ENCODE measurements at places on chromosomes 2 and 18.

- no peak for DNase-seq
Measured at GRCh38 chr2:49167131-49167530, 12.8 kb upstream of the FSHR start.

DNA sequence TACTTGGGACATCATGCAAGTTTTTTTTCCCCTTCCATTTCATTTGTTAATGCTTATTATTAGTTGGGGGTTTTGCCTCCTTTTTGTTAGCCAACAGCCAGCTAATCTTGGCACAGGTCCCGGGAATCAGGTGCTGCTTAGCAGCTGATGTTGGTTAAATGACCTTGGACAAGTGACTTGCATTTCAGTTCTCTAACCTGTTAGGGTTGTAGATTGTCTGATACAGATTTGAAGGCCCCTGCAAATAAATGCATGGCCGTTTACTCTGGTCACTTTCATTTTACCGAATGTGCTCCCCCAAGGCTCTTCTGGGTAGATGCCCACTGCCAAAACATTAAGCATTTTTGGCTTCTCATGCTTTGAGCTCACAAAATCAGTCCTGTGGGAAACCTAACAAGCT lies 120.9 kb downstream of the SPTBN1 start:
- no peak for DNase-seq

DNA sequence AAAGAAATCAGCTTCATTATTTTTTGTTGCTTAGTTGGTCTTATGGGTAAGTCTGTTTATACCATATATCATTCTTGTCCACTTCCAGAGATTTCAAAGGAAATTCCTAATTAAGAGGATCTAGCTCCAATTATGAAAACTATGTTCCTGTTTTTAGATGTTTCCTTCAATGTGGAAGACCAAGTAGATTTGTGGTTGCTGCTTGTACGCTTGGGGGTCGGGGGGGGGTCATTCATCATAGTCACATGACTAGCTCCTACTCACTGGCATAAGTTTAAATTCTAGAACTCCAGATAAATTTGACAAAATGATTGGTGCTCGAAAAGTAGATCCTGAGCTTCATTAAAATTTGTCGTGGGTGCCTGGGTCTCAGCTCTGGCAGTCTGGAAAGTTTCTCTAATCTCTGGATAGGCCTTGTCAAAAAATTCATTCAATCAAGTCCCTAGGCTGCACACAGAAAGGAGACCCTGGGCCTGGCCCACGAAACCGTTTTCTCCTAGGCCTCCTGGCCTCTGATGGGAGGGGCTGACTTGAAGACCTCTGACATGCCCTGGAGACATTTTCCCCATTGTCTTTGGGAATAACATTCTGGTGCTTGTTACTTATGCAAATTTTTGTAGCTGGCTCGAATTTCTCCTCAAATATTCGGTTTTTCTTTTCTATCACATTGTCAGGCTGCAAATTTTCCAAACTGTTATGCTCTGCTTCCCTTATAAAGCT lies 62.5 kb downstream of the MEP1B start:
- DNase-seq, result no peak

GRCh38 chr2:171167352-171167997 lies 6.8 kb upstream of the TLK1 start:
- DNase-seq, result no peak

- DNase-seq, result no peak
Measured at GRCh38 chr2:66567729-66568128, 132.8 kb downstream of the MEIS1 start.

- DNase-seq, result no peak
Measured at GRCh38 chr18:32032609-32033008, 14.0 kb downstream of the RNF125 start.

DNA sequence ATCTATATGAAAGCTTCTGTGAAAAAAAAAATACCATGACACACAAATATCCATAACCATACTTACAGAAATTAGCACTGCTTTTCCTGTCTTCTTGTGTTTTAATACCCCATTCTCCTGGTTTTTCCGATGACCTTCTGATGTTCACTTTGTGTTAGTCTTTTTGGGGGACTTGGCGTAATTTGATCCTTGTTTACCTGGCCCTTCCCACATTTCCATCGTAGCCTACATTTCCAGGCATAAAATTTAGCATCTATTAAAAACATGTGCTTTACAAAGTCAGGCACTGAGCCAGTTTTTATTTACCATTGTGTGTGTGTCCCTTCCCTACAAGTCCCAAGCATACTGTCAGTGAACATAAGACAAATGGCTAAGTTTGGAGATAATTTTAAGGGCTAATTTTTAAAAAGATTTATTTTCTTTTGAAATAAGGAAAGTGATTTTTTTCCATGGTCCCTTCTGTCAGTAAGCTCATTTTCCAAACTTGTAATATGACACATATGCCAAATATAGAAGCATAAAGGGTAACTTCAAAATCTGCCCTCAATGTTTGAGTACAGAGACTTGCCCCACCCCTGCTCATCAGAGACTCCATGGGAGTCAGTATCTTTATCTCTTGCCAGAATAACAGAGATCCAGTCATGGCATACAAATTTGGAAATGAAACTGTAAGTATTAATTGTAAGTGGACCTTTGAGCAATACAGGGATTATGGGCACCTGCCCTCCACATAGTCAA lies 27.3 kb downstream of the SESTD1 start:
- no peak for DNase-seq

DNA sequence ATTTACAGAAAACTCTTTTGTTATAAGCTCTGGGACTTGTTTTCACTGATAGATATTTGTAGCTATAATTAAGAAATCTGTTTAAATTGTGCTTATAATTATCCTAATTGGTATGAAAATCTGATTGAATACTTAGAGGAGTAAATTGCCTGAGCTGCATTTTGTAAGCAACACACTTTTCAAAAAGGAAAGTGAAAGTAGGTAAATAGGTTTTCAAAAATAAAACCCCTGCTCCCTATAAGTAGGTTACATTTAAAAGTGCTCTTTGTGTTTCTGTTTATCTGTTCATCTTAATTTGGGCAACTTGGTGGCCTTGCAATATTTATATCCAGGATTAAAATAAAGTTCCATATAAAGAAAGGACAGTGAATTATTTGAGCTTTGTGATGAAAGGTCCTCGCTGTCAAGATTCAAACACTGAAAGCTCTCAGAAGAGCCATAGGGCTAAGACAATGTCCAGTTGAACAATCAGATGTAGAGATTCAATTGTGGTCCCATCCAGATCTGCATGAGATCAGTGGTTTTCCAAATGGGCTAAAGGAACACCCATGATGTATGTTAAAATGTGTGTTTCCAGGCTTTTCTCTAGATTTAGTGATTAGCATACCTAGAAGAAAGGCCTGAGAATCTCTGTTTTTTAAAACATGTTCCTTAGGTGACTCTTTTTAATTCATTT lies 371.6 kb downstream of the RPRM start:
- no peak for DNase-seq

DNA sequence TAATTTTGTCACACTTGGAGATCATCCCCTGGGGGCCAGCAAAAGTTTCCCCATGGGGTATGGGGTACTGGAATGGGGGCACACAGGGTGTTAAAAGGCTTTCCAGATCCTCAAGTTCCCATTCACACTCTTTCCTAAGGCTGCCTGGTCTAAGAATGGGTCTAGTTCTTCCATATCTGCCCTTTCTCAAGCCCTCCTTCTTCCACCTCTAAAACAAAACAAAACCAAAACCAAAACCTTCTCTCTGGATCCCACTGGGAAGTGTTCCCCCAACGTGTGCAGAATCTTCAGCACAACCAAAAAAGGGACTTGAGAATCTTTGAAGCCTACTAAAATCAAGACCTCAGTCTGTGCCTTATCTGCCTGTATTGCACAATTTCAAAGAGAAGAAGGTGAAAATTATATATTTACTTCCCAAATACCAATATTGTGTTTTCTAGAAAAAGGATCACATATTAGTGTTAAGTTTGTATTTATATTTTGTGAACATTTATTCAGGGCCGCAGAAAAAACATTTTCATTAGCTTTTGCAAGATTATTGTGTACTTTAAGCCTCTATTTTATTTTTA lies 207.2 kb upstream of the TCF4 start:
- no peak for DNase-seq

DNA sequence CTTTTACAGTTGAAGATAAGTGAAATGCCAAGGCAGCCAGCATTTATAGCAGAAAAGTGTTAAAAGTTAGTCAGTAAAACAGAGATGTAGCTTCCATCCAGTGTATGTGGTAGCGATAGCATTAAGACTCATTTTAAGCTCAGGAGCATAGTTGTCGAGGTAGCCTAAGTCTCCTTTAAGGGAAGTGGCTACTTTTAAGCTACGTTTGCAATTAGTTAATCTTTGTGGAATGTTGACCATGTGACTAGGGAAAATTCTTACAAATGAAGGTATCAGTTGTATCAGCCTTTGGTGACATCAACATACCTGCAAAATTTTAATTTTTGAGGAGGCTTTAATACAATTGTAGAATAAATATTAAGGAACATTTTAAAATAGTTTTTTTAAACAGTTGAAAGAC lies 61.9 kb downstream of the LHCGR start:
- no peak for DNase-seq

- DNase-seq, result no peak
Measured at GRCh38 chr2:12338946-12339697, 377.6 kb upstream of the TRIB2 start.

DNA sequence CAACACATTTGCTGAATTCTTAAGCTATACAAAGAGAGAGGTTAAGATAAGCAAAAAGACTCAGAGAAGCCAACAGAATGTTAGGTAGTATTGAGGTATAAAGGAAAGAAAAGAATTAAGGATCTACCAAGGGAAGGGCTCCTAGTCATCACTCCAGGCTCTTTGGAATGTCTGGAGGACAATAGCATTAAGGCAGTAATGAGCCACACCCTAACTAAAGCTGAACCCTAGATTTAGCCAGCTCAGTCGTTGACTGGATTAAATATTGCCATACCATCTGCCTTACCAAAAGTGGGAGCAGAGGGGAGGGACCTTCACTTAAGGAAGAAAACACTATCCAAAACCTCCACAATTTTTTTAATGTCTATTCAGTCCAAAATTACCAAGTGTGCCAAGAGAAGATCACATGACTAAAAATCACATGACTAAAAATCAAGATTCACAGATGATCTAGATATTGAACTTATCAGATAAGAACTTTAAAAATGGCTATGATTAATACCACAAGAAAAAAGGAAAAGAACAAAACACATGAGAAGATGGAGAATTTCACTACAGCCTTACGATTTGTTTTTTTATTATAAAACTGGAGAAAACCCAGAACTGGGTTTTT lies 59.7 kb downstream of the EXOC6B start:
- DNase-seq, result no peak

- DNase-seq, result no peak
Measured at GRCh38 chr2:134416637-134417036, 162.8 kb downstream of the MGAT5 start.

GRCh38 chr2:125853626-125854025 lies 802.3 kb upstream of the GYPC start:
- no peak for DNase-seq

- DNase-seq, result no peak
Measured at GRCh38 chr2:37529830-37530415, 141.5 kb downstream of the CDC42EP3 start.

DNA sequence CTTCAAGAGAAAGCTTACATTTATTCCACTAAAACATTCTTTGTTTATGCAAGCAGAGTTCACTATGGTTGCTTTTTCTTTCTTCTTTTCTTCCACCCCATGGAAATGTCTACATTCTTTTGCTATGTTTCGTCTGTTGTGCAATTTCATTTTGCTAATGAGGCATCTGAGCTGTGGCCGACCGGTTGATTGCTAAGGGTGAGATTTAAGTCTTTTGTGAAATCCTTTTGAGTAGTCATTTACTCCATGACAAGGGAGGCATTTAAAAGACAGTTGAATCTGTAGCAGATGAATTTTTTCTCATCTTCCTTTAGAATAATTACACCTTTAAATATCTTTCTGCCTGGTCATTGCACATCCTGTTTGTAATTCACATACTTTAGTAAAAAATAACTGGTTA lies 324.1 kb upstream of the THUMPD2 start:
- no peak for DNase-seq

DNA sequence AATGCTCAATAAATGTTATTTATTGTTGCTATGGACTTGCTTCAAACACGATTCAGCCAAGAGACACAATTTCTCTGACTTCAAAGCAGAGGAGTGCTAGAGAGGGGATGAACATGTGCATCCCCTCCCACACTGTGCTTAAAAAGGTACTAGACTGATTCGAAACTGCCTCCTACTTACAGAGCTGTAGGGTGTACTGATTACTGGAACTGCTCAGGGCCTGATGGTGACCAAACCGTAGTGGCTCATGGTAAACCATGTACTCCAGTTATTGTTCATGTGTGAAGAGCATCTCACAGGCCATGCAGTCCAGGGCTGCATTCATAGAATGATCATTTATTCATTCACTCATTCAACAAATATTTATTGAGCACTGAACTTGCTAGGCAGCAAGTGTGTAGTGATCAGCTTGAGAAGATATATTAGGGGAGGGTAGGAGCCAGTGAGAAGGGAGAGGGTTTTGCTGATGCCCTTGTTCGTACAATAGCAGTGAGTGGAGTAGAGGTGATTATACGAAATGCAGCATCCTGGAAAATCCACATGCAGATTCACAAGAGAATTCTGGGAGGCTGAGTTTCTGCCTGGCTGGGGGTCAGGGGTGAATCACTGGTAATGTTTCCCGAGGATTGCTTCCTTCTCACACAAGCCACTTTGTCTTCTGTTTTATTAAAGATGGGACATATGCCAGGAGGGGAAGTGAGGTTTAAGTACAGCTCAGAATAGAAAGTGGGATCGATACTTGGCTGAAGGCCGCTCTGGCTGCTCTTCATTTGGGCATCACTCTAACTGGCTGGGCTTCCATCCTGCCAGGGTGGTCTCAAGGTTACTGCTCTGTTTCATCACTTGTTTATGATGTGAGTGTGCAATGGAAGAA lies 245.4 kb downstream of the RAD51AP2 start:
- DNase-seq, result no peak

DNA sequence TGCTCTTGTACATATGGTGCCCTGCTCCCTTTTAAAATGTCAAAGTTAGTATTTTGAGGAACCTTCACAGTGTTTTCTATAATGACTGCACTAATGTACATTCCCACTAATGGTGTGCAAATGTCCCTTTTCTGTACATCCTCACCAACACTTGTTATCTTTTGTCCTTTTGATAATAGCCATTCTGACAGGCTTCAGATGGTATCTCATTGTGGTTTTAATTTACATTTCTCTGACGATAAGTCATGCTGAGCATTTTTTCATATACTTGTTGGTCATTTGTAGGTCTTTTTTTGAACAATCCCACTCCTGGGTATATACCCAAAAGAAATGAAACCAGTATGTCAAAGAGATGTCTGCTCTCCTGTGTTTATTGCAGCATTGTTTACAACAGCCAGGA lies 268.3 kb downstream of the FBXO15 start:
- DNase-seq, result no peak
